GM20000 (cell line): ENCODE measurements at places on chromosomes 11 and 22.
A peak's percentile ranks its signal among the peaks of the same experiment; 100 is the strongest.

- no peak for DNase-seq
Measured at GRCh38 chr11:35487532-35488078, 37.8 kb downstream of the PAMR1 start.

- DNase-seq, result no peak
Measured at GRCh38 chr22:46961591-46962295, 199.3 kb downstream of the TBC1D22A start.

DNA sequence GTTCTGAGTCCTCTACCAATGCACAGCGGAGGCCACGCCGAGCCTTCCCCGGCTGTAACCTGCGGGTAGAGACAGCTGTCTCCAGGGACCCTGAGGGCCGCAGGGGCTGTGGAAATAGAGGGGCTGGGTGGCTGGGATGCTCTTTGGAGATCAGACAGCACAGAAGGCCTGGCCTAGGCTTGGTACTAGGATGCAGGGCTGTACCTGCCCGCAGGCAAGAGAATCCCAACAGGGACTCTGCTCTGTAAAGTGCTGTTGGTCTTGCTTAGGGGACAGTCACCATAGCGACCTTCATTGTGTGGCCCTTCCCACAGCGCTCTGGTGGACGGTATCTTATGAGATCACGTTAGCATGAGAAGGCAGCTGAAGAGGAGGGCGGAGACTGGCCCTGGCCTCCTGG is 11.3 kb upstream of the KCNJ5 start:
- DNase-seq, result no peak

GRCh38 chr11:16926883-16927626 is 87.2 kb downstream of the PLEKHA7 start:
- no peak for DNase-seq

DNA sequence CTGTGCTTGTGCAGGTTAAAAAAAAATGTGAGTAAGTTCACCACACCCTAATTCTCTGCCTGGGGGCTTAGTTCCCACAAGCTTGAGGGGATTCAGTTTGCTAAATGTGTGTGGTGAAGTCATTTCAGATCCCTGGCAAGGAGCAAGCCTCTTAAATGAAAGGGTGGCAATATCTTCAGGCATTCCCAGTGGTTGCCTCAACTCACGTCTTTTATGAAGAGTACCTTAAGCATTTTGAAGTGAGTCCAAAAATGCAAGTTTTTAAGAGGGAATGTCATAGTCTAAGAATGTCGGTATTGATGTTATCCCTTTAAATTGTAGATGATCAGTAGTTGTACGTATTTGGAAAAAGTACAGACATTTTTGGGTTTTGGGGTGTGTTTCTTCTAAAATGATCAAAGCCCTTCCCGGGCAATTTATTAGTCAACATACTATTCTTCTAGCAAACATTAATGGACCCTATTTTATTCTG is 4.9 kb downstream of the TCP11L1 start:
- DNase-seq, result no peak

GRCh38 chr22:24008022-24008283 is 2.7 kb upstream of the GSTT4 start:
- DNase-seq, result peak; percentile 6

DNA sequence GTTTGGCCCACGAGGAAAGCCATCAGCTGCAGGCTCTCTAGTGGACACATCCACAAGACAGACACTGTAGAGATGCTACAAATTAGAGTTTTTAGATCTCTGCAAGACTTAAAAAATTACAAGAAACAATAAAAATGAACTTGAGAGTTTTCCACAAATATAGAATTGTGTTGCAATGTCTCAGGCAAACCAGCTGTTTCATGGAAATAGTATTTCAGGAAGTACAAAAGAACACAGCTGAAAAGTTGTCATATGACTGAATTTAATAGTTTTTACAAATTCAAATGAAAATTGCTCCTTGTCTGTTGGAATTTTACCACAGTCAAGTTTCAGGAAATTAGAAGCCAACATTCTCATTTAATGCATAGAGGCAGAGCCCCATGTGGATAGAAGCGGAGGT is 184.5 kb upstream of the PITPNB start:
- DNase-seq, result no peak

DNA sequence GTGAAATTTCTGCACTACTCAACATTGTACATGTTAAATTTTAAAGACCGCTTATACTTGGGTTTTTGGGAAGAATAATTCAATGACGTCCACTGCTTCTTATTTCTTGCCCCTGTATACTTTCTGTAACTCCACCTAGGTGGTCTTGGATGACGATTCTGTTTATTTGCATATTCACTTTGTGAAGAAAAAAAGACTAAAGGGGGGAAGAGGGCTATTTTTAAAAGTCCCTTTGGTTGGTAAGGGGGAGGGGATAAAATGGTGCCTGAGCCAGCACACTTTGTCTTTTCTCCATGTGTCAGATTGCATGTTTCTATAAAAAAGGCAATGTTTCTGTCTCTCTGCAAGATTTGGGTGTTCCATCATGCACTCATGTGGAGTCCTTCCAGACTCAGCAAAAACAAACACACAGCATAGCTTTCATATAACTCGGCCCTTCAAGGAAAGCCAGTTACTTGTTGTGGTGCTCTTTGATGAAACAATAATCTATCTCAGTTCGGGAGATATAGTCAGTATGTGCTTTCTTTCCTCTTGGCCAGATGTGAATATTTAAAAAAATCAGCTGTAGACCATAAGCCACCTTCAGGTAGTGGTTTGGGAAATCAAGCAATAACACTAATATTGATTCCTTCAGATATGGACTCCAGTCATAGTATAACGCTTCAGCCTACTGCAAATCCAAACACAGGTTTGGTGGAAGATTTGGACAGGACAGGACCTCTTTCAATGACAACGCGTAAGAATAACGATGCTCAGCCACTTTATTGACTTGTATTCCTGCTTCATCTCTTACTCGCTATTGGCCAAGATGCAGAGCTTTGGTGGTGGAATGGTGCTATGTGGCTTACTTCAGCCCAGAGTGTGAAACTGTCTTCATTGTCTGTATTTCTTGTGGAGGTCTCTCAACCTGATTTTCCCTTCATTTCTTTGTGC is 68.8 kb downstream of the CD44 start:
- no peak for DNase-seq

DNA sequence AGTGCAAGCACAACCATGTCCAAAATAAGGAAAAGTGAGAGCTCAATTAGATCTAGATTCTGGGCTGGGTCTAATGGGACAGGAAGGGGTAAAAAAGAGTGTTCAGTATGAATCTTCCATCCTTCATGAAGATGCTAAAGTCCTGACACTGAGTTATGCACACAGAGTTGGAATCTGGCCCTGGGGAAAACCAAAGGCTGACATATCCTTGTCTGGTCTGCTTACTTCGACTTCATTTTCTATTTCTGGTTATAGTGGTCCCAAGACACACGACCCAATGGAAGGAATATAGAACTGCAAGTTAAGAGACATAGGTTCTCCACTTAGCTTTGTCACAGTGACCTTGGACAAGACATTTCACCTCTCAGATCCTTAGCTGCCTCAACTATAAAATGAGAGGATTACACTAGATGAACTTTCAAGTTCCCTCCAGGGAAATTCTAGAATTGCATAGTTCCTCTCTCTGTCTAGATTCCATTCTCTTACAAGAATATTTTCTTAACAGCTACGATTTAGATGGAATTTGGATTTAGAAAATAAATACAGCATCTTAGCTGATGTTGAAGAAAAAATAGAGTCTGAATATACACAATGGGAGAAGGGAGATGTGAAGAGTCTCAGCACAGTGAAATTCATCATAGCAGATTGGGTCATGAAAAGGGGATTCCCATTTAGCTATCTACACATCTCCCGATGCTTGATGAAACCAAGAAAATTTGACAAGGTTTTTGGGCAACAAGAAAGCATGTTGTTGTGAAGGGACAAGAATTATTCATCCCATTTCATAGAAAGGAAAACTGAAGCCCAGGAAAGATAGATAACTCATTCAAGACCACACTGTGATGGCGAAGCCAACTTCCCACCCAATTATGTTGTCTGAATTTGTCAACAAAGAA is 3.3 kb downstream of the BLID start:
- no peak for DNase-seq

DNA sequence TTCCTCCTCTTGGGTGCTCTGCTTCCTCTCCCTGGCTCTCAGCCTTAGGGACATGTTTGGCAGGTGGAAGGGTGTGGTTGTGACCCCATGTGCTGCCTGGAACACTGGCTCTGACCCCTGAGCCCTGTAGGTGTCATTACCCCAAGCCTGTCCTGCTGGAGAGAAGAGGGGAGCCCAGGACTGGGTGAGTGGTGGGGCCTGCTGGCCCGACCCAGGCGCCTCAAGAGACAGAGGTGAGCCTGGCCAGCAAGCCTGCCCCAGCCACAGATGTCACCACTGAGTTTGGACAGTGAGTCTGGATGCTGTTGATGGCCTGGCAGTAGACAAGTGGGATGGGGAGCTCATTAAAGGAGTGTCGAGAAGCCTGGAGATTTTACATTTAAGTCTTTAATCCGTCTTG is 1112.2 kb downstream of the BRD1 start:
- DNase-seq, result no peak

DNA sequence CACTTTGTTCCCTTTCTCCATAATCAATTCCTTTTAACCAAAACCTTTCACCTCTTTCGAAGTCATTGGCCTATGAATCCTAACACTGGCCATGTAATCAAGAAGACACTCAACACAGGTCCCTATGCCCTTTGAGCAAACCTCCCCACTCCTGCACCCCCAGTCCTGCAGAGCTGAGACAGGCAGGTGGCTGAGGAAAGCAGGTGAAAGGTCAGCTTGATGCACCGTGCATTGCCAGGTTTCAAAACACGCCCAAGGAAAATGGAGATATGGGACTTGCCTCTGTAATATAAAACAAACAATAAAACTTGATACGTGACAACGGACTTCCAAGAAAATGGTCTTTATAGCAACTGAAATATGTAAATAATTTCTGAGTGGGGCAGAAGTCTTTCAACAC is 10.6 kb downstream of the CPT1A start:
- DNase-seq, result no peak

DNA sequence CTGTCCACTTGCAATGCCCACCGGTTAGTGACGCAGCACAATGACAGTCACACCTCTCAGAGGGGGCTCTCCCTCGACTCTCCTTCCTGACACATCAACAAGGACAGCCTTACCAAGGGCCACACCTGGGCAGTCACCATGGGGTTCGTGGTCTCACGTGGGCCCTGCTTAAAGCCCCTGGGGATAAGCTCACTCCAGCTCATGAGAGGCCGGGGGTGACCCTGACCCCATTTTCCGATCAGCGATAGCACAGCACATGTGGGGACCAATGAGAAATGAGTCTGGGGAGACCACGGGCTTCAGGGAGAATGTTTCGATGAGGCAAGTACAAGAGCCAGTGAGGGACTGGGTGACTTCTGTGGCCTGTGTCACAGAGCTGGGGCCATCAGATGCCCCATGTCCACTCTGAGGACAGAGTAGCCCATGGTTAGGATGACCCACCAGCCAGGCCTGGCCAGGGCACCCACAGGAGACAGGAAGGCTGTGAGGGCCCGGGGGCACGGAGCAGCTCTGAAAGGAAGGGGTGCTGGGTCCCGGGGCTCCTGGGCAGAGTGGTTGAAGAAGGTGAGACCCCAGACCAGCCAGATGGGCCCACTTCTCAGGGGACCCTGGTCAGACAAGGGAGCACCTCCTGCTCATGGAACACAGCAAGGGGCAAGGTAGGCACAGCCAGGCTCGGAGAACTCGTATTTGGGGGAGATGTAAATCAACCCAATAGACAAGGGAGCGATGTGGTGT is 128.8 kb downstream of the MED15 start:
- DNase-seq, result no peak

GRCh38 chr22:27991586-27992293 is 72.7 kb upstream of the PITPNB start:
- no peak for DNase-seq

GRCh38 chr11:134760299-134760698 is 348.3 kb upstream of the B3GAT1 start:
- no peak for DNase-seq

DNA sequence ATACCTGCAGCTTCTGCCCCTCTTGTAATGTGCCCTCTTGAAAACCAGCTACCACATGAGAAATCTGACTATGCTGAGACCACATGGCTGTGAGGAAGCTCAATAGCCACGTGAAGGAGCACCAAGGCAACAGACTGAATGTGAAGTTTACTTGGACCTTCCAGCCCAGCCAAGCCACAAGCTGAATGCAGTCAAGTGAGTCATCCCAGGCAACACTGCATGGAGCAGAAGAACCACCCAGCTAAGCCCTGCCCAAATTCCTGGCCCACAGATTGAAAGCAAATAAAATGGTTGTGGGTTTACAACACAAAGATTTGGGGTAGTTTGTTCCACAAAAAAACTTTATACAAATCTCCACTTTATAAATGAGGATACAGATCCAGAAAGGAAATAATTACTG is 114.5 kb downstream of the TIMP3 start:
- DNase-seq, result no peak

DNA sequence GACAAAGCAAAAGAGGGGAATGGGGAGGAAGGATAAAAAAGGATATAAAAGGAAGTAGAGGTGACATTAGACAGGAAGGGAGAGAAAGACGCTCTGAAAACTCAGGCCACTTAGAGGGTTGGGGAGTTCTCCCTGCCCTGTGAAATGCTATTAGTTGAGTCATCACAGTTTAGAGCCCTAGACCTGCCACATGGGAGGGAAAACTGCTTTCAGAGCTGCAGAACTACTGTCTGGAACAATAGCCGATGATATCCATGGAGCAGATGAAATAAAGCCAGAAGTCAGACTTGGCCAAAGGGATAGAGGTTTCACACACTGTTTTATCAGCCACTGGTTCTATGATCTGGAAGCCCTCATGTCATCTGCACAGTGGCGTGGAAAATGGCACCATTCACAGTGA is 157.9 kb downstream of the NCAM1 start:
- DNase-seq, result no peak

GRCh38 chr11:12149672-12150225 is 39.4 kb downstream of the MICAL2 start:
- peak; percentile 45 for DNase-seq

GRCh38 chr22:42928969-42929837 is 72.1 kb upstream of the ARFGAP3 start:
- peak; percentile 36 for DNase-seq

DNA sequence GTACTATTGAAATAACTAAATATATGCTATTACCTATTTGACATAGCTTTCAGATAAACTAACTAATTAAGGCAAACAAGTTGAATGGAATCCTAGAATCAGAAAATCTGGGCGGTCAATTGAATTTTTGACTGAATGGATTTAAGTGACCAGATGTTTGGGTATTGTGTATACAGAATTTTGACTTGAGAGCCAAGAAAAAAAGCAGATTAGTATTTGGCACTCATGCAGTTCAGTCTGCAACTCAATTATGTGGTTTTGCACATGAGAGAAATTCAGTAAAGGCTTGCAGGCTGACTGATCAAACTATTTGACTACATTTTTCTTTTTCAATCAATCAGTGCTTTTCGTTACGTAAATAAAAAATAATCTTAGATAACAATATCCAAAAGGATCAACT is 254.8 kb downstream of the GUCY1A2 start:
- no peak for DNase-seq
